Effector memory CD8-positive, alpha-beta T cell (primary cell): ENCODE measurements at places on chromosomes 6 and 20.

DNA sequence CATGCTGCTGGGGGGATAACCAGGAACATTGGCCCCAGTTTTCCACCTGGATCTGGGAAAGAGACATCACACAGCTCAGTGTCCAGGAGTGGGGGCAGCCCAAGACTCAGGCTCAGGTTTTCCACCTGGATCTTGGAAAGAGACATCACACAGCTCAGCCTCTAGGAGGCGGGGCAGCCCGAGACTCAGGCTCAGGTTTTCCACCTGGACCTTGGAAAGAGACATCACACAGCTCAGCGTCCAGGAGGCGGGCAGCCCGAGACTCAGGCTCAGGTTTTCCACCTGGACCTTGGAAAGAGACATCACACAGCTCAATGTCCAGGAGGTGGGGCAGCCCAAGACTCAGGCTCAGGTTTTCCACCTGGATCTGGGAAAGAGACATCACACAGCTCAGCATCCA, 361.6 kb downstream of the THBS2 start:
- H3K27me3 ChIP-seq: no peaks in the 10 kb centered on the region
- DNase-seq: no peak
- peaks cover 6% of the 10 kb centered on the region for H3K4me1 ChIP-seq

DNA sequence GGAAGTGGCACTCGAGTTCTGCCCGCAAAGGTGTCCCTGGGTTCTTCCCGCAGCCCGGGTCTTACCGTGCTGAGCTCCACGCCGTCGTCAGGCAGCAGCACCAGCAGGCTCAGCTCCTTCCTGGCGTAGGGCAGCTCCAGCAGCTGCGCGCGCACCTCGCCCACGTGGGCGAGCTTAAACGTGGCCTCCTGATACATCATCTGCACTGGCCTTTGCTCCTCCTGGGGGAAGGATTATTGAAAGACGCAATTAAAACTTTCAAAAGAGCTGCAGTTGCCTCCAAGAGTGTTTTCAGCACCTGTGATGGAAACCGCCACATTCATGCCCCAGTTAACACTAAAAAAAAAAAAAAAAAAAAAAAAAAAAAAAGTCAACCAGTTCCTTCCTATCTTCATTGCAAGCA, 11.3 kb downstream of the SERPINB9 start:
- H3K27ac ChIP-seq: peak overlapping the region; percentile 86
- no peaks in the 10 kb centered on the region for H3K27me3 ChIP-seq
- peak; percentile 51 for DNase-seq
- H3K4me1 ChIP-seq: peaks cover 49% of the 10 kb centered on the region
- peak overlapping the region; percentile 48 for H3K4me3 ChIP-seq
- H3K36me3 ChIP-seq: peaks cover 93% of the 10 kb centered on the region

- H3K27me3 ChIP-seq: no peaks in the 10 kb centered on the region
- H3K27ac ChIP-seq: no peak overlapping the region
- H3K4me1 ChIP-seq: peaks cover 54% of the 10 kb centered on the region
- peaks cover 14% of the 10 kb centered on the region for H3K36me3 ChIP-seq
- DNase-seq: no peak
These were observed 6.6 kb downstream of the NCOA3 start for GRCh38 chr20:47508278-47508677.

- no peak for DNase-seq
- H3K4me3 ChIP-seq: no peak overlapping the region
- H3K36me3 ChIP-seq: no peaks in the 10 kb centered on the region
- H3K4me1 ChIP-seq: no peaks in the 10 kb centered on the region
- no peak overlapping the region for H3K27ac ChIP-seq
These were observed 71.1 kb downstream of the PERP start for GRCh38 chr6:138036111-138036510.

GRCh38 chr6:135063926-135064325, 9.3 kb upstream of the HBS1L start:
- H3K27me3 ChIP-seq: peaks cover 8% of the 10 kb centered on the region
- no peak overlapping the region for H3K27ac ChIP-seq
- no peak for DNase-seq
- H3K4me1 ChIP-seq: no peaks in the 10 kb centered on the region
- H3K36me3 ChIP-seq: no peaks in the 10 kb centered on the region

- no peak for DNase-seq
- H3K27ac ChIP-seq: no peak overlapping the region
- H3K27me3 ChIP-seq: no peaks in the 10 kb centered on the region
- no peak overlapping the region for H3K4me3 ChIP-seq
- no peaks in the 10 kb centered on the region for H3K36me3 ChIP-seq
- no peaks in the 10 kb centered on the region for H3K4me1 ChIP-seq
These were observed 7.1 kb upstream of the MYLK2 start for GRCh38 chr20:31811796-31812728.

GRCh38 chr6:122558080-122558479, 52.1 kb upstream of the PKIB start:
- H3K27me3 ChIP-seq: peaks cover 25% of the 10 kb centered on the region
- peaks cover 4% of the 10 kb centered on the region for H3K36me3 ChIP-seq
- H3K4me1 ChIP-seq: no peaks in the 10 kb centered on the region
- no peak for DNase-seq
- H3K4me3 ChIP-seq: no peak overlapping the region

- H3K4me1 ChIP-seq: peaks cover 20% of the 10 kb centered on the region
- no peak for DNase-seq
These were observed 375.8 kb downstream of the THBS2 start for GRCh38 chr6:168877821-168878282.
